ENCODE measurements at places on chromosomes 4 and X. TPM values are rescaled to one million over a fixed set of nuclear protein-coding genes. Genes with fewer than 3 reads are reported as not detected.

The WAS gene
- 1.0 TPM for polyA plus RNA-seq

The RGN gene
- polyA plus RNA-seq, result not detected

The PIR gene
- polyA plus RNA-seq, result 1.2 TPM

The UCP1 gene
- polyA plus RNA-seq, result not detected

The CXCL5 gene
- polyA plus RNA-seq, result not detected

The FAM47B gene
- not detected for polyA plus RNA-seq

The ASB9 gene
- polyA plus RNA-seq, result not detected

The MPC1L gene
- not detected for polyA plus RNA-seq

The HTR2C gene
- polyA plus RNA-seq, result 8.6 TPM

Measured in neural cell (in vitro differentiated cells).